Left colon (tissue), 2 donors: ENCODE measurements at places on chromosomes 16 and 17.

GRCh38 chr17:75456039-75456416, 407 bp upstream of the TMEM94 start:
- DNase-seq = no peak

DNA sequence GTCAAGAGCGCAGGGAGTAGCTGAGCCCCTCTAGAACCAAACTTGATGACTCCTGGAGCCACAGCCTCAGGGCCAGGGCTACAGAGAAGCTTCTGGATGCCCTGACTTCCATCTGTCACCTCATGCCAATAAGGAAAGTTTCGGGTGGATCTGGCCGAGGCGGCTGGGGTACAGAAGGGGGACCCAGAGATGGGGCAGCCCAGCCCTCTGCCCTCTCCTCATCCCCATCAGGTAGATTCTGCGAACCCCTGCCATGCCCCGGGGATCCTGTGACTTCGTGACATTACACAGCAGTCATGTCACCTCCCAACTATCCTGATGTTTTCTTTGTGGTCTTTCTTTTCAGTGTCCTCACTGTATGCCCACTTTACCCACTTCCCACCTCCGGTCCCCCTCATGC, 114.4 kb downstream of the CCDC182 start:
- no peak for DNase-seq

DNA sequence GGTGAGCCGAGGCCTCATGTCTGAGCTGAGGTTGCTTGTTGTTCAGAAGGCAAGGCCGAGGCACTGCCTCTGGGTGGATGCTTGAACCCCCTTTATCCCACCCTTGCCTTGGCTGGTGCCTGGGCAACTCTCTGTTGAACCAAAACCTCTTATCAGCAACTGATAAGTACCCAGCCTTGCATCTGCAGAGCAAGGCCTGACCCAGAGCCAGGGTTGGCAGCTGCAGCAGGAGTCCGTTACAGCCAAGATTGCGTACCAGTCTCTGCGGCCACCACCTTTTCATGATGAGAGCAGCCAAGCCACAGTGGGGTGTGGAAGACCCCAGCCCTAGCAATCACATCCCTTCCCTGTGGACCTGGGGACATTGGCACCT, 118.3 kb downstream of the RAB11FIP4 start:
- no peak for DNase-seq

- DNase-seq = peak; percentile 89
Measured at GRCh38 chr16:68529931-68530701, 9.0 kb upstream of the ZFP90 start.

DNA sequence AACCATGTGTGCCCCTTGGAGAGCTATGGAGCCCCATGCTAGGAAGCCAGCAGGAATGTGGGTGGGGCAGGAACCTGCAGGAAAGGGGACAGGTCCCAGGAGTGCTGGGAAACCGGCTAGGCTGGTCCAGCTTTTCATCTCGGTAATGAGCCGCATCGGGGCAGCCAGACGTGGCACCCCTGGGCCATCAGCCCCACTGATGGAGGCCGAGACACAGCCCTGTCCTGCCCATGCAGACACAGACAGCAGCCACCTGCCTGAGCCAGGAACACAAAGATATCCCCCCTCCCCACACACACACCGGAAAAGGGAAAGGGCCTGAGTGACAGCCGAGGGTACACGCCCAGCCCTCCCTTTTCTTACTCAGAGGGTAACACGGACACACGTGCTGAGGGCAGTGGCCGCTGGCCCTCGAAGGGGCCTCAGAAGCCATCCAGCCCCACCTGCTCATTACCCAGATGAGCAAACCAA, 18.1 kb downstream of the PPL start:
- peak; percentile 49 for DNase-seq

- peak; percentile 84 for DNase-seq
Measured at GRCh38 chr17:63519972-63520882, 2.9 kb upstream of the KCNH6 start.

- no peak for DNase-seq
Measured at GRCh38 chr16:62068747-62069146, 32.5 kb upstream of the CDH8 start.

GRCh38 chr17:72978593-72979218, 113.8 kb downstream of the SLC39A11 start:
- DNase-seq = no peak

DNA sequence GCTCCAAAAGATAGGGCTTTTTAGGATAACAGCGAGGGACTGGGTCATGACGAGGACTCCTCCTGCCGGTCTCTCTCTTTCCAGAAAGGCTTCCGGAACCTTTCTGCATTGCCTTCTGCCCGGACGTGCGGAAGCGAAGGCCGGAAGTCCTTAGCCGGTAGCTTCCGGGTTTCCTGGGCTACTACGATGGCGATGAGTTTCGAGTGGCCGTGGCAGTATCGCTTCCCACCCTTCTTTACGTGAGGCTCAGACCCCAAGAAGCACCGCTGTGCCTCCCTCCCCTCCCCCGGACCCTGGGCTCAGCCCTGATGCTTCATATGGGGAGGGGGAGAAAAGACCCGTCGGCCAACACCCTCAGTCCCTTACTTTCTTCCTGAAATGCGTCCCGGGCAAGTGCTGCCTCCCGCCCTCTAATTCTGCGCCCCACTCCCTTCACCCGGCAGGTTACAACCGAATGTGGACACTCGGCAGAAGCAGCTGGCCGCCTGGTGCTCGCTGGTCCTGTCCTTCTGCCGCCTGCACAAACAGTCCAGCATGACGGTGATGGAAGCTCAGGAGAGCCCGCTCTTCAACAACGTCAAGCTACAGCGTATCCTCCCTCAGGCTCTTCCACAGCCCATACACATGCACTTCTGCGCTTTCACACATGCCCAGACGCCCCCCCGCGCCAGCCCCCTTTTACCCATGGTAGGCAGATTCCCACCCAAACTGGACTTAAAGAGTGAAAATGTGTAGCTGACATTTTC, at the start of gene VPS25:
TSS of gene VPS25 (plus strand) at position 160 of the 746 bp plus-strand sequence. CDS start at position 187, 27 bp downstream.
- peak; percentile 81 for DNase-seq

- peak; percentile 43 for DNase-seq
Measured at GRCh38 chr17:76272541-76273444, 7.6 kb downstream of the UBALD2 start.

GRCh38 chr17:20073055-20073979, 64.2 kb downstream of the SPECC1 start:
- peak; percentile 48 for DNase-seq
